ENCODE measurements at places on chromosomes 5 and 9.

DNA sequence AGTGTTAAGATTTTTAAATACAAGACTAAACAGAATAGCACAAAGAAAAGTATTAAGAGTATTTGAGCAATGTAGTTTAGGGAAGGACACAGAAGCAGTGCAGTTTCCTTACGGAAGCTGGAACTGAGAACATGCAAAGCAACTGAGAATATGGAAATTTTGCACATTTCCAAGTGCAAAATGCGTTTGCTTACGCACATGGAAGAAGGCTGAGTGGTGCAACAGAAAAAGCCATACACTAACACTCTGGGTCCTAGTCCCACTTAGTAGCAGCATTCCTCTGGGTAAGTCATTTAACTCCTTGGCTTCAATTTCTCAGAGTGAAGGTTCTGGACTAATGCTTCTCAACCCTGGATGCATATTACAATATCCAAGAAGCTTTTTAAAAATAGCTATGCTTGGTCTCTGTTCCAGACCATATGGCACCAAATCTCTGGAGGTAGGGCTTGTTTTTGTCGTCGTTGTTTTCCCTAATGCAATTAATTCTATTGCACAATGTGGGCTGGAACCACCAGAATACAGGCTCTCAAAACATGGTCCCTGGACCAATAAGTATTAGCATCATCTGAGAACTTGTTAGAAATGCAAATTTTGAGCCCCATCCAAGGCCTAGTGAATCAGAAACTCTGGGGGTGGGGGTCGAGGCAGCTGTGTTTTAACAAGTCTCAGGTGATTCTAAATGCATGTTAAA is 65.2 kb upstream of the DEPDC1B start:
- no peak for DNase-seq

DNA sequence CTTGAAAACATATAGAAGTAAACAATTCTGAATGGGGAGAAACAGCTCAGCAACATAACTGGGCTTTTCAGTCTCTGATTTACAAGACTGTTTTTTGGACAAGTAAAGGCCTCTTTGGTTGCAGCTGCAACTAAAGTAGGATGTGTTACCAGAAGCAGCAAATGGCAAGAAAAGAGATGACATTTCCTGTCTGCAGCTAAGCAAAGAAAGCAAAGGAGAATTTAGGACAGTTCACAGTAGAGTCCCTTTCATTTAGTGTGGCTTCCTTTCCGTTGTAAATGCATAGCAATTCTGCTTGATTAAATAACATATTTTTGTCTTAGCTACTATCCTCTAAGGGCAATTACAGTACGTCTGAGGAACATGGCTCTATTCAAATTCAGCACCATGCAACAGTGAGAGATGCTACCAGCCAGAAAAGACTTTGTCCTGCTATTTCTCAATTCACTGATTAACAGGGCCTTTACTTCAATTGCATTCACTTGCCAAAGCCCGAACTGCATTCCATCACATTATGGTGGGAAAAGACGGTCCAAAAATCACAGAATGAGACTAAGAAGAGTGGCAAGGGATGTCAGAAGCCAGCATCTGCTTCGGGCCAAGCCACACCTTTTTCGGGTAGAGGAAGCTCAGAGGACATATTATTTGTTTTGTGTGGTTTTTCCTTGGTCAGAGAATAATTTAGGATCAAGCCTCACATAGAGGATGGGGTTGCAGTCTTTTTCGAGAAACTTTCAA is 107.7 kb downstream of the SEMA6A start:
- DNase-seq: no peak

- no peak for DNase-seq
Measured at GRCh38 chr9:75046725-75047345, 18.7 kb upstream of the CARNMT1 start.

DNA sequence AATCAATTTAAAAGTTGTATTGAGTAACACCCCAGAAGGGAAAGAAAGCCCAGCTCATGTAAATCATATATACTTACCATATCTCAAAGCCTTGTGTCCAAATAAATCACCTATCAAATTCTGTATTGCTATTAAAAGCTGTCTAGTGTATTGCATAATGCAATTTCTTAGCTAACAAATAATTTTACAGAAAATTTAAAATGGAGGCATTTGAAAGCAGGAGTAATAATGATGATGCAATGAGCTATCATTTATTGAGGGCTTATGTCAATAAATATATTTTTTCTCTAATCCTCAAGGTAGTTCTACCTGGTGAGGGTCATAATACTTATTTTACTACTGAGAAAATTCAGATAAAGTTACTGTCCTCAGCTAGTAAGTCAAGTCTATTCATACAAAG is 42.8 kb upstream of the CDK5RAP2 start:
- no peak for DNase-seq

DNA sequence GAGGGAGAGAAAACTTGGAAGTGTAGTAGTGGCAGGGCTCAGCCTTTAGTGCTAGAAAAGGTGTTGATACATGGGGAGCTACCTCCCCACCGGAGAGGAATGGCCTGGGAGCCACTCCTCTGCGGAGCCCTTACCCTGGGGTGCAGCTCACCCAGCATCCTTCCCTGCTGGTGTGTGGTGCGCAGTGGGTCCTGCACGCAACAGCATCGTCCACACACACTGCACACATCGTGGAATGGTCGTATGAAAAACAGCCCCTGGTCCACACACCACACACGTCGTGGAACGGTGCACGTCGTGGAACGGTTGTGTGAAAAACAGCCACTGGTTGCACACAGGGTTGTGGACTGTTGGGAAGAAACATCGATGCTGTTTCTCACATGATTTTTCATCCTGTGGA is 16.1 kb upstream of the AHRR start:
- DNase-seq: no peak

- no peak for DNase-seq
Measured at GRCh38 chr5:64619609-64620008, 70.7 kb upstream of the SHISAL2B start.

- no peak for DNase-seq
Measured at GRCh38 chr9:99392986-99393385, 170.9 kb downstream of the SEC61B start.

DNA sequence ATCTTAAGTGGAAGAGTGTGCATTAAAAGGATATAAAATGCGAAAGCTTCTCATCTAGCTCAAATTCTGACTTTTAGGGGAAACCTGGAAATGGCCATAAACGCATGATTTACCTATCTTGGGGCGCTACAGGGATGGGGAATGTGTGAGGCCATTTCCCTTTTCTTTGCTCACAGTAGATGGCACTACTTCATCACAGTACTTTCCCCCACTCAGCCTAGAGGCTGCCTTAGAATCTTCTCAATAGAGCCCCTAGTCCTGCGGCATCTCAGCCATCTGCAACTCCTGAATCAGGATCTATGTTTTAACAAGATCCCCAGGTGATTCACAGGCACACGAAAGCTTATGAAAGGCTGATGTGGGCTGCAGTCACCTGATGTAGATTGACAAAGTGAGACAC is 110.8 kb downstream of the LHFPL2 start:
- peak; percentile 27 for DNase-seq

- DNase-seq: no peak
Measured at GRCh38 chr9:79255651-79256260, 316.0 kb upstream of the TLE4 start.

- peak; percentile 53 for DNase-seq
Measured at GRCh38 chr5:41835645-41836044, 34.6 kb downstream of the OXCT1 start.

- no peak for DNase-seq
Measured at GRCh38 chr9:121981118-121981883, 111.8 kb downstream of the TTLL11 start.

GRCh38 chr9:137310189-137311052 is 8.3 kb upstream of the NRARP start:
- DNase-seq: no peak

GRCh38 chr5:30436691-30437090 is 756.8 kb upstream of the CDH6 start:
- no peak for DNase-seq

DNA sequence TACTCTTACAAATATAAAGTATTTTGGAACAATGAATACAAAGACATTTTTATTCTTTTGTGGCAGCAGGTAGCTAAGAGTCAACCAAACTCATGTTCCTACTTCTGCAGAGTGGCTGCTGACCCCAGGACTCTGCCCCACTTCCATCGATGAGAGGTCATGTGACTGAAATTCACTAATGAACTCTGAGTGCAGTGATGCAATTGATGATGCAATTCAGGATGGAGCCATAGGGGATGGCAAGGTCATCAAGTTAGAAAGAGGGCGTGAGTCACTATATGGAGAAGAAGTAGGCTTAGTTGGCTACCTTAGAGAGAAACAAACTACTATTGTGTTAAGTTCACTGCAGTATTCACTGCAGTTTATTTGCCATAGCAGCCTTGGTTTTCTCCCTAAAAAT is 340.4 kb downstream of the CTNND2 start:
- no peak for DNase-seq

- no peak for DNase-seq
Measured at GRCh38 chr9:83133316-83133715, 70.4 kb upstream of the RASEF start.

GRCh38 chr9:126219166-126219565 is 107.5 kb upstream of the MVB12B start:
- DNase-seq: no peak

DNA sequence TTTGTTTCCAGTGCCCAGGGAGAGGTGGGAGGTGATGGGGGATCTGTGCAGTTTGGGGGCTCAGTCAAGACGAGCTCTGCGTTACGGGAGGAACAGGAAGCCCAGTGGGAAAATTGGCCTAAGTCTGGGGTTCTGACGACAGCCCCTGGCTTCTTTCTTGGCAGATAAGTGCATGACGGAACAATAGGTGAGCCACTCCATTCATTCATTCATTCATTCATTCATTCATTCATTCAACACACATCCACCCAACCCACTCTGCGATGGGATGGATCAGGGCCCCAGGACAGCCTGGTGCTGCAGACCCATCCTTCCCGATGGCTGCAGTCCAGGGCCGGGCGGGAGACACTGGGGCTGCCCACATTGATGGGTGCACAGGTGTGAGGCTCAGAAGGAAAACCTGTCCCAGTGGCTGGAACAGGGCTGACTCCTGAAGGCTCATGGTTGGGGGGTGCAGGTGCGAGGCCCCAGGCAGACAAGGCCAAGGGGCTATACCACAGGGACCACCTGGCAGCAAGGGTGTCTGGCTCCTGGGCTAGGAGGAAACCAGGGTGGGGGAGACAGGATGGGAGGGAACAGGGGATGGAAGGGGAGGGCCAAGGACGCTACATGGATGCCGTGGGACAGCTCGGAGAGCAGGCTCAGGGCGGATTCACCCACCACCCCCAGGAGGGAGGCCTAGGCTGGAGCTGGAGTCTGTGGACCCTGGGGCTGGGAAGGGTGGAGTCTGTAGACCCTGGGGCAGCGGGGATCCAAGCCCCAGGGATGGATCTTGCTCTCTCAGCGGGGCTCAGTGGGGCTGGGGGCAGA is 1.9 kb upstream of the LCNL1 start:
- no peak for DNase-seq

DNA sequence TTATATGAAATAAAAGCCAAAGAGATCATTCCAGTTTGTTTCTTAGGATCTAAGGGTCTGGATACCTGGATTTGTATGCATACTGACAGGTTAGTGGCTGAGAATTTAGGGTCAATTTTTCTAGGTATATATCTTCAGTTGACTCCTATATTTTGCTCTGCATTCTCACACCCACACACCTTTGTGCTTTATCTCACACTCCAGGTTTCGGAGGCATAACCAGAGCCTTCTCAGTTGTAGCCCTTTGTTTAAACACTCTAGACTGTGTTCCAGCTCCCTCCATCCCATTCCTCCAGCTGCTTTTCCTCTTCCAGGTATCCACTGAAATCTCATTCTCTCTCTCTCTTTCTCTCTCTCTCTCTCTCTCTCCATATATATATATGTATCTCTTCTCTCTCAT is 10.6 kb upstream of the MOCS2 start:
- no peak for DNase-seq

DNA sequence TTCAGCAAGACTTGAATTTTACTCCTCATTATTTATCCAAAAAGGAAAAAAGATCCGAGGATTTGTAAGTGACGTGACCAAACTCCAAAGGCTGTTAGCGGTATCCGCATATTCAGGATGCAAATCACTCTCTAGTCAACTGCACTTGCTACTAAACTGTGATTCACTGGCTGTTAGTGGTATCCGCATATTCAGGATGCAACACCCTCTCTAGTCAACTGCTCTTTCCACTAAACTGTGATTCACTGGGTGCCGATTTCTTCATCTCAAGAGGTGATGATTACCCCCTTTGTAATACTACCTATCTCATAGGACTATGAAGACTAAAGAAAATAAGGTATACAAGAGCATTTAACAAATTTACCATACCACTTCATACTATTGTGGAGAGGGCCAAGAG is 5.7 kb downstream of the MAPKAP1 start:
- DNase-seq: no peak

DNA sequence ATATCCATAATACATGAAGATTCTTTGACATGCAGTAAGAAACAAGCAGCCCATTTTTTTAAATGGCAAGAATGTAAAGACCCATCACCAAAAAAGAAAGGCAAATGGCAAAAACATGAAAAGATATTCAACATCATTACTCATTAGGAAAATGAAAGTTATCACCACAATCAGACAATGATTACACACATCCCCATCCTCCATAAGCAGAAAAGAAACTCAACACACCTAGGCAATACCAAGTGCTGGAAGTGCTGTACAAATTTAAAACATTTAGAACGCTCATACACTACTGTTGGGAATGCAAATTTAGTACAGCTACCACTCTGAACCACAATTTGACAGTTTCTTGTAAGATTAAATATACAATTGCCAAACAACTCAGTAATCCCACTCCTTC is 466.7 kb downstream of the ACTL7B start:
- DNase-seq: no peak

DNA sequence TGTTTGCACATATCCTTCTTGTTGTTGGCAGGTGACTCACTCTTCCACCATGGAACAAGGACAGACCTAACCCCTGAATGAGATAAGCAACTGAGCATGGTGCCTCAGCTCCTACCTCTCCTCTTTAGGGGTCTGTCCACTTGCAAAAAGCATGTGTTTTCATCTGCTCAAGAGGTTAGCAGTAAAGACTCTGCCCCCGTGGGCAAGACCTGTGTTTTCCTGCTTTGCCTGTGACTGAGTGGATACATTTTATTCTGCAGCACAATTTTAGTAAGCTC is 111.0 kb upstream of the LIFR start:
- DNase-seq: no peak

DNA sequence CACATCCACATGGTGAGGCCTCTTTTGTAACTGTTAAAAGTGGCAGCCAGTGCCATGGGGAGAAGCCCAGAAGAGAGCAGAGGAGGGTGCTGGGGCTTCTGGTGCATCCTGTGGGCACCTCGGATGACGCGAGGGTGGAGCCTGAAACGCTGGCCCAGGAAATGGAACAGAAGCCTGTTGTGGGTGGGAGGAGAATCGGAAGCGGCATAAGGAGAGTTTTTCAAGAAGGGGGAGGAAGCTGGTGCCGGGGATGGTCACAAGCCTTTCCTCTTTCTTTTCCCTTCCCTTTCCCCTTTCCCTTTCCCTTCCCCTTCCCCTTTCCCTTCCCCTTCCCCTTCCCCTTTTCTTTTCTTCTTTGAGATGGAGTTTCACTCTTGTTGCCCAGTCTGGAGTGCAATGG is 12.9 kb downstream of the ANKRD33B start:
- DNase-seq: peak; percentile 42

GRCh38 chr9:129021091-129021490 is 7.0 kb downstream of the SH3GLB2 start:
- DNase-seq: no peak

- peak; percentile 39 for DNase-seq
Measured at GRCh38 chr5:179906795-179907555, 722 bp downstream of the TBC1D9B start.

Measured in SJSA1 (cell line).